OCI-LY7 (cell line): ENCODE measurements at places on chromosomes 1 and 21.

DNA sequence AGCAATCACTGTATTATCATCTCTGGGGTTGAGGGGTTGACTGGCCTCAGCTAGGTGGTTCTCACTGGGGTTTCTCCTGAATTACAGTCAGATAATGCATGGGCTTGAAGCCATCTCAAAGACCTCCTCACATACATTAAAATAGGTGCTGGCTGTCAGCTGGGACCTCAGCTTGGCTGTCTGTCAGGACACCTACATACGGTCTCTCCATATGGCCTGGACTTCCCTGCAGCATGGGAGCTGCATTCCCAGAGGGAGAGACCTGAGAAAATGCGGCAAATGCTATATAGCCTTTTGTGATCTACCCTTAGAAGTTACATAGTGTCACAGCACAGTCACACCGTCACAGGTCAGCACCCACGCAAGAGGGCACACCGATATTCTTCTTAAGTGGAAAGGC, 93.6 kb downstream of the TSEN15 start:
- DNase-seq = no peak

DNA sequence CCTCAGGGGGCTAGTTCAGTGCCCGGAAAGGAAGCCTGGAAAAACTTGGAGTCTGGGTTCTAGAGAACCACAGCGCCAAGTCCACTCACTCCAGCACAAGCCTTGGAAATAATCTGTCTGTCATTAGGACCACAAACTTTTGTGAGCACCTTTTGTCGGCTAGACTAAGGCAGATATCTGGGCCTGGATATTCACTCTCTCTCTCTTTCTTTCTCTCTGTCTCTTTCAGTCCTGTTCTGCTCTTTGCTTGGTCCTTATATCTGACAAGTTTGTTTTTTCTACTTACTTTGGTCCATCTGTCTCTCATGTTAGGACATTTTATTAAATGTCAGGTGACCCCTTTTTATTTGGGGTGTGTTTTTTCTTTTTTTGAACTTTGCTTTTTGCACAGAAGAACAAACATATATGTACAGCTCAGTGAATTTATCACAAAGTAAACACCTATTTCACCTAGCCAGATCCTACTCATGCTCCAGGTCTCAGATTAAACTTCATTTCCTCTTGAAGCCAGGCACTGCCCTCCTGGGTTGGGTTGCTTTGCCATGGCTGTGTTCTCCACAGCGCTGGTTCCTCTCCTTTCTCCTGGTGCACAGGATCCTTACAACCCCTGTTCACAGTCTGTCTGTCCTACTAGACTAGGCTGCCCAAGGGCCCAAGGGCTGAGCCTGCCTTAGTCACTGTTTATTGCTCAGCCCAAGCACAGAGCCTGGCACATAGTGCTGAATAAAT, 40.8 kb downstream of the TCEANC2 start:
- DNase-seq = no peak

- no peak for DNase-seq
These were observed 9.0 kb downstream of the TRAPPC10 start for GRCh38 chr21:44021064-44021463.

DNA sequence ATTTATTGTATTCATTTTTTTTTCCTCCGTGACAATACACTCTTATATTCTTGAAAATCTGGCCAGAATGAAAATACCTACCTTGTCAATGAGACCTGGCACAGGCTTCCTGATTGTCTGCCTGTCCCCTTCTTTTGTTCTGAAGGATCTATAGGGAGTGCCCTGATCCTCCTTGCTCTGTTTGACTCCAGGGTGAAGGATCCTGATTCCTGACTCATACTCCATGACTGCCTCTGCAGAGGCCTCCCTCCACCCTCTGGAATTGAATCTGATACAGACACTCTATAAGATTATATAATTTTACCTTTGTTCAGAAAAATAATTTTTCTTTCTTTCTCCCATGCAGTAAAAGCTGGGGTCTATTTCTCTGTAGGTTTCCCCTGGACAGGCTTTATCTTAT, 116.2 kb downstream of the HMCN1 start:
- no peak for DNase-seq

DNA sequence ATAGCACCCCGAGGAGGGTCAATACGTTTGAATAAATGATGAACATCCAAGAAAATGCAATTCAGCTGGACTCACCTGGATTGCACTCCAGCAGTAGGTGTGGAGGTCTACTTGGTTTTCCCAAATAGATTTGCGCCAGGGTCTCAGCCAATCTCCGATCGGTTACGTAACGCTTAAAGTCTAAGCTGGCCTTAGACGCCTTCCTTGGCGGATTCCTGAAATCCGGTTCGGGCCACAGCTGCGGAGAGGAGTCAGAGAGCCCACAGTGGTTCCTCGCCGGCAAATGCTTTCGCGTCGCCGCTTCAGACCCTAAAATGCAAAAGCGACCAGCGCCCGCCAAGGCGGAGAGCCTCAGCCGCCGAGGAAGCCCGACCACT, 322 bp downstream of the TFB2M start:
- DNase-seq = no peak

GRCh38 chr1:153944005-153944826, 2.3 kb downstream of the DENND4B start:
- no peak for DNase-seq

GRCh38 chr1:85934516-85934915, 222.1 kb downstream of the COL24A1 start:
- no peak for DNase-seq

DNA sequence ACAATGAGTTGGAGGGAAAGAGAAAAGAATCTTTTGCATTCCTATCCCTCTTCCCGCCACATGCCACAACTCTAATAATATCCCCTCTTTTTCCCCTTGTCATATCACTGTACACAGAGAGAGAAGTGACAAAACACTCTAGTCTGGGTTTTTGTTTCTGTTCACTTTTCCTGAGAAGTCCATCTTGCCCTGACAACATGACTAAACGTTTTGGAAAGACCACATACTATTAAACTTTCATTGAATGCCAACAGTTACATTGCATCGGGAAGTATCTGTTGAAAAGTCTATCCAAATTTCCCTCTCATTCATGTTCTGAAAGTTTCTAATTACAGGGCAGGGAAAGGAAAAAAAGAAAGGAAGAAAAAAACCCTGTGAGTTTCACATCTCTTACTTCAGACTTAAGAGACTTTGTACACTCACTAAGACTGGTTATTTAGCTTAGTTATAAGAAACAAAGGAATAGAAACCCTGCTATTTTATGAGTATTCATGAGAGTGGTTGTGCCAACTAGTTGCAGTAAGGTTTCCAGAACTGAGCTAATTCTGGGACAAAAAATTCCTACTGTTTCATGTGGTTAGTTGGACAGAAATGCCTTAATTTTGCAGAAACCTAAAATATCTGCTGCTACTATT, 16.9 kb downstream of the PLA2G4A start:
- no peak for DNase-seq

DNA sequence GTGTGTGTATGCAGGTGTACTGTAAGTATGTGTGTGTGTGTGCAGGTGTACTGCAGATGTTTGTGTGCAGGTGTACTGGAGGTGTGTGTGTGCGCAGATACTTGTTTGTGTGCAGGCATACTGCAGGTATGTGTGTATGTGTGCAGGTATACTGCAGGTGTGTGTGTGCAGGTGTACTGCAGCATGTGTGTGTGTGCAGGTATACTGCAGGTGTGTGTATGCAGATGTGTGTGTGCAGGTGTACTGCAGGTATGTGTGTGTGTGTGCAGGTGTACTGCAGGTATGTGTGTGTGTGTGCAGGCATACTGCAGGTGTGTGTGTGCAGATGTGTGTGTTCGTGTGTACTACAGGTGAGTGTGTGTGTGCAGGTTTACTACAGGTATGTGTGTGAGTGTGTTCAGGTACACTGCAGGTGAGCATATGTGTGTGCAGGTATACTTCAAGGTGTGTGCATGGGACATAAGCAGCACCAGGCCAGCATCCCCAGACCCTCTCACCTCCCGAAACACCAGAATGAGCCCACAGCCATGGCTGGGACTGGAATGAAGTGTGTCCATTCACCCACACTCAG, 97.5 kb downstream of the DMRTB1 start:
- DNase-seq = no peak

- no peak for DNase-seq
These were observed 12.4 kb downstream of the TARDBP start for GRCh38 chr1:11024874-11025203.

- DNase-seq = no peak
These were observed 101.8 kb downstream of the NFIA start for GRCh38 chr1:61184040-61184713.

- no peak for DNase-seq
These were observed 18.7 kb downstream of the ACTRT2 start for GRCh38 chr1:3040004-3040403.

GRCh38 chr1:162056043-162056442, 13.4 kb upstream of the NOS1AP start:
- DNase-seq = peak; percentile 39

DNA sequence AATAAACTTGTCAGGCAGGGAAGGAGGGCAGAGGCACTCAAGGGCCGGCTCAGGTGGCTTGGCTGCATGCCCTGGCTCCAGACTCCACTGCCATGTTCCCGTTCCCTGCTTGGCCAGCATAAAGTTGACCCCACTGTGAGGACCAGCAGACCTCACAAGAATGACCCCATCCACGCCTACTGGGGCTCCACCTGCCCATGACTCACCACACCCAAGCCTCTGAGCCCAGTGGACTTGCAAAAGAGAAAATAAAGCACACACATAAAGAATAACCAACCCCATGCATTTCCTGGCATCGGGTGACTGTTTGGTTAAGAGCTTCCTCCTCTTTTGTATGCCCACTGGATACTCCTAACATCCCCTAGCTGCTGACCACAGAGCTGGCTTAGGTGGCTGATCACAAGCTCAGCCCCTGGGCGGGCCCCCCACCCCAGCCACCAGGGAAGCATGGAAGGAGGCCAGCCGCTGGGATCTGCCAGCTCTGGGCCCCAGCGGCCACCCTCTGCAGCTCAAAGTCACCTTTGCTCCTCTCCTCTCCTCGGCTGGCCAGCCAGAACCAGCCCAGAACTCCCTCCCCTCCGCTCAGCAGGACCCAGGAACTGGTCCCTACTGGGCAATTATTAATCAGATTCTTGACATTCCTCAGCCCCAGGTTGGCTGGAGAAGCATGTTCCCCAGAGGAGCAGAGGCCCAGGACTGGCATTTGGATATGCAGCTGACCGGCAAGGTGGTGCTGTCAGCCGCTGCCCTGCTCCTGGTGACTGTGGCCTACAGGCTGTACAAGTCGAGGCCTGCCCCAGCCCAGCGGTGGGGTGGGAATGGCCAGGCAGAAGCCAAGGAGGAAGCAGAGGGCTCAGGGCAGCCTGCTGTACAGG, at the start of gene KLHDC7A:
Gene KLHDC7A (plus strand): TSS at position 616 of the 875 bp plus-strand sequence. CDS start 52 bp downstream, at position 668.
- peak; percentile 28 for DNase-seq

- peak; percentile 69 for DNase-seq
These were observed 39.4 kb downstream of the RCSD1 start for GRCh38 chr1:167669209-167670124.

DNA sequence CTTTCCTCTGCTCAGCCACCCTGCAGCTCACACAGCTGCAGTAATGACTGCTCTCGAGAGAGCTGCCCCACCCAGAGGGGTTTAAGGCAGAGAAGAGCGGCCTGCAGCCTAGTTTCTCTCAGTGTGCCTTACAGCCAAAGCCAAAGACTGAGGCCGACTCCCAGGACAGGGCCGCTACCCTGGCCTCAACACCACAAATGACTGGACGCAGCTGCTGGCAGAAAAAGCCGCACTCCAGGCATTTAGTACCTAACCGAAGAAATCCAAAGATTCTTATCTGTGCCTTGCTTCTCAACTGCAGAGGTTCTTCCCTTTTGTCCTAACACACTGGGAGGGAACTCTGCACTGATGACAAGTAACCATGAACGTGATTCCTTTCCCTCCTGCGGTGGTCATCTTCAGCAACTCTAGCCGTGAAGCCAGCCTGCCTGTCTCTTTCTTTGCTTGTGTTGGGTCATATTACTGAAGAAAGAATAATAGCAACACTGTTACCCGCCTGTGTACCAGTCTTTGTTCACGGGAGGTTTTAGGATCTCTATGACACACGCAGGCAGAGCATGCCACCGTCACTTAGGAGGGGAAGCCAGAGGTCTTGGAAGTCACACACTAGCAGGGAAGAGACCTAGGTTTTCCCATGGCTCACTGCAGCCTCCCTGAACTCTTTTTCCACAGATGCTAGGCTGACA, 202.7 kb downstream of the RHOU start:
- DNase-seq = no peak

- no peak for DNase-seq
These were observed 16.0 kb downstream of the CHD5 start for GRCh38 chr1:6163973-6164617.

DNA sequence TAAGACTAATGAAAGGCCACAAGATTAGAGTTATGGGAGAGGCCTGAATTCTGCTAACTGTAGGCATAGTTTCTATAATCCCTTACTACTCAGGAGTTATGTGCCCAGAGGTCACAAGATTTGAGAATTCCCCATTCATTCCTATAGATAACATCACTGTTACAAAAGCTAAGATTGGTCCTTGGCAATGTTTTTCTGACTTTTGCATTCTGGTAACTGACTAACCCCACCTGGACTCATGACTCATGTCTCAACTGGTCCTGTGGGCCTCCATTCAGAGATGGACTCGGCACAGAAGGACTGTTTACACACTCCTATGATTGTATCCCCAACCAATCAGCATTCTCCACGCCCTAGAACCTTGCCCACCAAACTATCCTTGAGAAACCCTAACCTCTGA, 249.0 kb upstream of the ZP4 start:
- no peak for DNase-seq

- DNase-seq = no peak
These were observed 172.6 kb downstream of the PLA2G4A start for GRCh38 chr1:187001198-187001889.

- DNase-seq = no peak
These were observed 4.0 kb upstream of the SLC25A34 start for GRCh38 chr1:15731735-15732685.

GRCh38 chr1:6086762-6087376, 41.2 kb downstream of the KCNAB2 start:
- DNase-seq = no peak

DNA sequence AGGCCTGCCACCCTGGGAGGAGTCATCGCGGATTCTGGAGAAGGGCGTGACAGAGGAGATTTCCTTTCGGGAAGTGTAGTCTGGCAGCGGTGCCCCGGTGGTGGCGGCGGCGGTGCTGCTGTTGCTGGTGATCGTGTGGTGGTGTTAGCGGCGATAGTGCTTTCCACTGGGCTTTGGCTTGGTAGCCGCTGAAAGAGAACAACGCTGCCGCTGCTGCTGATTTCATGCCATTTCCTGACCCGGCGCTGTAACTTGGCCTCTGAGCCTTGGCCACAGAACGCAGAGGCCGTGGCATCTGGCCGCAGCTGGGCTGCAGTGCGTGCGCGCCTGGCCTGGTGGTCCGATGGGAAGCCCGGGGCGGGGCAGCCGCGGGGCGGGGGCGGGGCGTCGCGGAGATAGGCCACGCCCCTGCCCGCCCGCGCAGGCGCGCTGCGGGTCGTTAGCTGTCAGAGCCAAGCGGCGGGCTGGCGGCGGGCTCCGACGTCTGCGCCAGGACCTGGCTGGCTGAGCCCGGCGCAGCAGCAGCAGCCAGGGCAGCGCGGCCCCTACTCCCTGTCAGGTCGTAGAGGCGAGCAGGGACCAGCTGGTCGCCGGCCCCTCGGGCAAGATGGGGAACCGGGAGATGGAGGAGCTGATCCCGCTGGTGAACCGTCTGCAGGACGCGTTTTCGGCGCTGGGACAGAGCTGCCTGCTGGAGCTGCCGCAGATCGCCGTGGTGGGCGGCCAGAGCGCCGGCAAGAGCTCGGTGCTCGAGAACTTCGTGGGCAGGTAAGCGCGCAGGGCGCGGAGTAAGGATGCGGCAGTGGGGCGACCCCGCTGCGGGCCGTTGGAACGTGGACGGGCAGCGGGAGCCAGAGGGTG, at the start of gene DNM3:
Gene DNM3 (plus strand): TSS at position 449 of the 861 bp plus-strand sequence. CDS start 159 bp downstream, at position 608.
- DNase-seq = peak; percentile 77
